Dermis lymphatic vessel endothelial cell (primary cell): ENCODE measurements at places on chromosomes 16 and 17. TPM values are rescaled to one million over a fixed set of nuclear protein-coding genes. Genes with fewer than 3 reads are reported as not detected.

Gene NETO2
- total RNA-seq = 21.4 and 21.8 TPM in 2 replicates

Gene PPY
- not detected in 2 replicates for total RNA-seq

Gene UTS2R
- total RNA-seq = not detected in 2 replicates

Gene CDH5
- 325 and 335 TPM in 2 replicates for total RNA-seq

Gene TEX19
- total RNA-seq = not detected in 2 replicates

Gene TP53TG3C
- total RNA-seq = not detected in 2 replicates

Gene TNS4
- total RNA-seq = not detected in 2 replicates

Gene PRCD
- 0.17 and 0.54 TPM in 2 replicates for total RNA-seq

Gene APOBR
- total RNA-seq = under 0.01 TPM in 2 replicates
